ENCODE measurements at places on chromosomes 5 and 9.

DNA sequence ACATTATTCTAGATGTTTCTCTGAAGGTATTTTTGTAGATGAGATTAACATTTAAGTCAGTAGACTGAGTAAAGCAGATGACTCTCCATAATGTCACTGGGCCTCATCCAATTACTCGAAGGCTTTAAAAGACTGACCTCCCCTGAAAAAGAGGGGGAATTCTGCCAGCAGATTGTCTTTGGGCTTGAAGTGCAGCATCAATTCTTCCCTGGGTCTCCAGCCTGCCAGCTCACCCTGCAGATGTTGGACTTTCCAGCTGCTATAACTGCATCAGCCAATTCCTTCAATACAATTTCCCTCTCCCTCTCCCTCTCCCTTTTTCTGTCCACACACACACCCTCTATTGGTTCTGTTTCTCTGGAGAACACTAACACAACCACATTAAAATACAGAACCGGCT lies 472.8 kb downstream of the SPOCK1 start:
- no peak for DNase-seq

GRCh38 chr5:123527190-123527589 lies 15.2 kb downstream of the CSNK1G3 start:
- no peak for DNase-seq

- DNase-seq = no peak
These were observed at the start of gene ANXA1 for GRCh38 chr9:73151653-73152542. Gene ANXA1 (plus strand): TSS chr9:73151865. CDS start chr9:73158536, 6,671 bp downstream.

GRCh38 chr9:130209422-130209821 lies 37.2 kb downstream of the NCS1 start:
- DNase-seq = no peak

- no peak for DNase-seq
These were observed 163.6 kb upstream of the SMIM23 start for GRCh38 chr5:171622010-171622409.

GRCh38 chr9:16266648-16267276 lies 603.7 kb downstream of the BNC2 start:
- DNase-seq = no peak

DNA sequence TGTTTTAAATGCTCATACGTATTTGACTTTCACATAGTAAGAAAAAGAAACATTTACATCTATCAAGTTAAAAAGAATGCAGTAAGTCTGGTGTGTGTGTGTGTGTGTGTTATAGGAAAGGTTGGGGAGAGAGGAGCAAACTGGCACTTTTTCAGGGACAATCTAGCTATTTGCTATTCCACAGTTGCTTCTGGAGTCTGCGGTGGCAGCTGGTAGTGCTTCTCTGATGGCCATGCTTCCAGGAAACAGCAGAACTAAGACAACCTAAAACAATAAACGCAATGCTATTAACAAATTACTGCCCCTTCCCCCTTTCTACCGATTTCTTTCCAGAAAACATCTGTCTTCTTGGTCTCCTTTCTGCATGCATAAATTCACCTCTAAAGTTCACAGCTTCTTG lies 70.0 kb upstream of the CDH10 start:
- no peak for DNase-seq

DNA sequence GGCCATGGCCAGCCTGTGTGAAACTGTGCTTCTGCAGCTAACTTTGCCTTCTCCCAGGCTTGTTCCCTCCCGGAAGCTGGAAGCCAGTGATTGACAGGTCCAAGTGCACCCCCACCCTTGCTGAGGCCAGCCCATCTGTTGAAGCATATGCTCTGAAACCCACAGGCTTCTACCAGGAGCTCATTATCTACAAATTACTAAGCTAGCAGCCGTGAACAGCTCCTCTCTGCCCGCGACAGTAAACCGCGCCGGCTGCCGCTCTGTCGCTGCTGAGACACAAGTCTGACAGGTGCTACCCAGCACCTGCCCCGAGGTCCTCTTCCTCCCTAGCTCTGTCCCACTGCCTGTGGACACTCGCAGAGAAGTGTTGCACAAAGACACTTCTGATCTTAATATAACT lies 490.9 kb downstream of the GADD45G start:
- DNase-seq = no peak
